CD4-positive, alpha-beta T cell treated with Interleukin-21 for 1 hour (primary cell): ENCODE measurements at places on chromosomes 5 and 9.

DNA sequence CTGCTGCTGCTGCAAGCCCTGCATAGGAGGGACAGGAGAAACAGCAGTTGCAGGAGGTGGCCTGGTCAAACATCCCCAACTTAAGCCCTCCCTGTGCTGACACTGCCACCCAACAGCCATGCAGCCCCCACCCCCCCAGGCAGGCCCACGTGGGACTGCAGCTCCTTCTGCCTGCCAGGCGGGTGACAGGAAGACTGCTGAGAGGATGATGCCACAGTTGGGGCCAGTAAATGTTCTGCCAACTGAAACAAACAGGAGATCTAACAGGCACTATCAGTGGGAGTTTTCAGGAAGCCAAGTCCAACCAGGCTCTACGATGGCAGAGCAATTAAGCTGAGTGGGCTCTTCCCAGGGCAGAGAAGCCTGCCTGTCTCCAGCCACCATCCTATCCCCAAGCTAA is 31.1 kb downstream of the DIRAS2 start:
- DNase-seq = no peak

- DNase-seq = no peak
Observed at GRCh38 chr5:38948501-38948900, 102.7 kb downstream of the OSMR start.

GRCh38 chr5:140118302-140118936 is 4.5 kb downstream of the PURA start:
- no peak for DNase-seq

- no peak for DNase-seq
Observed at GRCh38 chr5:60945813-60946187, 795 bp downstream of the NDUFAF2 start.

- DNase-seq = no peak
Observed at GRCh38 chr5:7000310-7000709, 287.1 kb downstream of the TENT4A start.

DNA sequence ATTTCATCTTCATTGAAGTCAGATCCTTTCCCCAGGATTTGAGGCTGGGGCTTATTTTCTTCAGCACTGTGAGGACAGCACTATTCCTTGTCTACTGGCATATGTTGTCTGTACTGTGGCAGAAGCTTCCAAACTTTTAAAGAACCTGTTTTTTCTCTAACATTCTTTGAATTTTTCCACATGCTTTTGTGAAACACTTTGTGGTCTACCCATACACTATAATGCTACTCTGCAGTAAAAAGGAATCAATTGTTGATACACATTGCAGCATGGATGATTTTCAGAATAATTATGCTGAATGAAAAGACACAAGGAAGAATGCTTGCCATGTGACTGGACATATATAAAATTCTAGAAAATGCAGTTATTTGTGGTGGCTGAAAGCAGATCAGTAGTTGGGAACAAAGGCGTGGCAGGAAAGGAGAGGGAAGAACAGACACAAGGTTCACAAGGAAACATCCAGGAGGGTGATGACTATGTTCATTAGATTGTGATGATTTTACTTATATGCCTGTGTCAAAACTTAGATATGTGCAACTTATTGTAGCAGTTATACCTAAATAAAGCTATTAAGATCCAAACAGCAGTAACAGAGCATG is 96.8 kb downstream of the WNK2 start:
- DNase-seq = no peak

DNA sequence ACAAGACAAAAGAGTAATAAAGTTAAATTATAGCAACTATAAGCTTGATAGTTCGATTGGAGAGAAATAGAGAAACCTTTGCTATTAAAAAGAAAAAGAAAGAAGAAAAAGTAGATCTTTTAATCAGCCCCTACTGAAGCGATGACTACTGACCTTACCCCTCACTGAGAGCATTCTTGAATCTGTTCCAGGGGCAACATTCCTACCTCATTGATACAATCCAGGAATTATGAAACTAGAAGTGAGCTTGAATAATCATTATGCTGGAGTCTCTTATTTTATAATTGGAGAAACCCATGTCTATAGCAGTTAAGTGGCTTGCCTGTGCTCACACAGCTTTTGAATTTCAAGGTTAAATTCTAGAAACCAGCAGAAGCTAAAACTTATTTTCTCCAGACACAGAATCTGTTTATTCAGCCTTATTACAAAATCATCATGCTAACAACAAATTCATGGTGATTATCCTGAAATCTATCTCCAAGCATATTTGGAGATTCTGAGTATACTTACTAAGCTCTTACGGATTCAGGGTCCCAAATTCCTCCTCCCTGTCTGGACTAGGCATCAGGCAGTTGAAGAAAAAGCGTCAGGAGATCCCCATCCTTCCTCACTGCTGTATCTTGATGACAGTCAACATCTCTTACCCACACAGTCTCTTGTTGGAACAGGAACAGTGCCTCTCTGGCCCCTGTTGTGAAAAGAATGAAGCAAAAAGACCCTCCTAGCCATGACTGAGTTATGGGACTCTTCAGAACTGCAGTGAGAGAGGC is 547.6 kb upstream of the WWC1 start:
- DNase-seq = no peak

DNA sequence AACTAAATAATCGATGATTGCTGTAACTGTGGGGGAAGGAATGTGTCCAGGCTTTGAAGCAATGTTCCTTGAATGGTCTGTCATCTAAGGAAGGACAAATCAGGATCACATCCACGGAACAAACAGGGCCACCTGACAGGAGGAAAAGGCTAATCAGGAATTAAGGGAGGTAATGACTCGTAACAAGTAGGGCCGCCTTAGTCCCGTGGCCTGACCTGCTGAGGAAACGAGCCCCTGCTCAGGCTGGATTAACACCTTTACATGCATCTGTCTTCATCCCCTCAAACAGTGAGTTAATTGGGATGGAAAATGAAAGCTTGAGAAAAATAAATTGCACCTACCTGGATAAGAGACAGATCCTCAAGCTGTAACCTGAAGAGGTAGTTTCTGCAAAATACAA is 227.8 kb downstream of the SEMA5A start:
- DNase-seq = no peak

- DNase-seq = no peak
Observed at GRCh38 chr9:127506814-127507750, 55.8 kb downstream of the LRSAM1 start.

DNA sequence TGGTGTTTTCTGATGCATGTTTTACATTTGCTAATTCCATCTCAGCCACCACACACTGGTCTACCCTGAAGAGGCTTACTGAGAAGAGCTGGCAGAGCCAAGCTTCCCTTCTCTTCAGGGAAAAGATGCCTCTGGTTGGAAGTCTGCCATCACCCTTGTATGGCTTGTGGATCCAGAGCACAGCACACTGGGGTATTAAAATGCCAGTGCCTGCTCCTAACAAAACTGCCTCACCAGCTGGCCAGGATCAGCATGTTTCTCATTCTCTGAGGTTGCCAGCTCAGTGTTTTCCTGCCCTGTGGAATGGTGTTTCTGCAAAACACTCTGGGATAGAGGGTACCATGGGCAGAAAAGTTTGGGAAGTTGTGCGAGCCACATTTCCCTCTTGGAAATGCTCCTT is 31.6 kb upstream of the ZNF618 start:
- DNase-seq = no peak

GRCh38 chr5:177440211-177440989 is 6.2 kb upstream of the PRR7 start:
- peak; percentile 79 for DNase-seq

GRCh38 chr5:96584712-96585111 is 77.5 kb upstream of the CAST start:
- no peak for DNase-seq

- DNase-seq = no peak
Observed at GRCh38 chr9:132647355-132647754, 22.4 kb downstream of the DDX31 start.

GRCh38 chr9:126470241-126470993 is 143.3 kb upstream of the LMX1B start:
- peak; percentile 28 for DNase-seq

DNA sequence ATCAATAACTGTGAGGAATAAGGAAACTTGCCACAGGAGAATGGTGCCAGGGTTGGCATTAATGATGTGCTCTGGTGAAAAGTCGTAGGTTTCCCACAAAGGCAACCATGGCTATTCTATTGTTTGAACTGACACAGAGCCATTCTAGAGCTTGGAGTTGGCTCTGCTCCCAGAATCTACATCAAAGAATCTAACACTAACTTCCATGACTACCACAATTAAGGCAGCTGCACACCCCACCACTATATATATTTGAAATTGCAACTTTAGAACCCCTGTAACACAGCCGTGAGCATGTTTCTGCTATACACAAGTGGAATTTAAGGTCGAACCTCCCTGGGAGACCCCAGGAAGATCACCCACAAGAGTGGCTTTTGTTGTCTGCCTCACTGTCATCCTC is 89.7 kb upstream of the CCDC152 start:
- DNase-seq = no peak

DNA sequence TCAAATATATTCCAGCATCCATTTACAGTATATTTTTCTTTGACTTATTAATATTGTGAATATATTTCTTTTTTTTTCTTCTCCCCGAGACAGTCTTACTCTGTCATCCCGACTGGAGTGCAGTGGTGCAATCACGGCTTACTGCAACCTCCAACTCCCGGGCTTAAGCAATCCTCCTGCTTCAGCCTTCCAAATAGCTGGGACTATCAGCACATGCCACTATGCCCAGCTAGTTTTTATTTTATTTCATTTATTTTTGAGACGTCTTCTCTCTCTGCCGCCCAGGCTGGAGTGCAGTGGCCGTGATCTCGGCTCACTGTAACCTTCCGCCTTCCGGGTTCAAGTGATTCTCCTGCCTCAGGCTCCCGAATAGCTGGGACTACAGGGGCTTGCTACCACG is 7.4 kb upstream of the GLIPR2 start:
- DNase-seq = no peak

- DNase-seq = no peak
Observed at GRCh38 chr5:66072031-66072430, 72.1 kb upstream of the SREK1 start.

DNA sequence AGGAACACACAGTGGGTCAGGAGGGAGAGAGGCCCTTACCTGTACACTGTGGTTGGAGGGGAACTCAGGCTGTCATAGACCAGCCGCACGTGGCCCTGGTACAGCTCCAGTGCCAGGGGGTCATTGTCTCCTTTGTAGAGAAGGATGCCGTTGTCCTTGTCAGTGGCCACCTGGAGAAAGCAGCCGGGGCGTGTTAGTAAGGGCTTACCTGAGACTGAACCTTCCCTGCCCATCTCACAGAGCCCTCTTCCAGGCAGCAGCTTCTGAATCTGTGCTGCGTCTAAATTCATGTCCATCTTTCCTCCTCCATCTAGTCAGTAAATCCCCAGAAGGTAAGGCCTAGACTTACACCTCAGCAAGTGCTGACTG is 104.7 kb upstream of the PANK3 start:
- no peak for DNase-seq

- DNase-seq = peak; percentile 46
Observed at GRCh38 chr5:98769210-98769958, 4.1 kb upstream of the RGMB start.

- no peak for DNase-seq
Observed at GRCh38 chr5:175861337-175862130, 9.8 kb upstream of the CPLX2 start.

GRCh38 chr5:80961376-80962281 is 1.5 kb downstream of the RASGRF2 start:
- peak; percentile 59 for DNase-seq

DNA sequence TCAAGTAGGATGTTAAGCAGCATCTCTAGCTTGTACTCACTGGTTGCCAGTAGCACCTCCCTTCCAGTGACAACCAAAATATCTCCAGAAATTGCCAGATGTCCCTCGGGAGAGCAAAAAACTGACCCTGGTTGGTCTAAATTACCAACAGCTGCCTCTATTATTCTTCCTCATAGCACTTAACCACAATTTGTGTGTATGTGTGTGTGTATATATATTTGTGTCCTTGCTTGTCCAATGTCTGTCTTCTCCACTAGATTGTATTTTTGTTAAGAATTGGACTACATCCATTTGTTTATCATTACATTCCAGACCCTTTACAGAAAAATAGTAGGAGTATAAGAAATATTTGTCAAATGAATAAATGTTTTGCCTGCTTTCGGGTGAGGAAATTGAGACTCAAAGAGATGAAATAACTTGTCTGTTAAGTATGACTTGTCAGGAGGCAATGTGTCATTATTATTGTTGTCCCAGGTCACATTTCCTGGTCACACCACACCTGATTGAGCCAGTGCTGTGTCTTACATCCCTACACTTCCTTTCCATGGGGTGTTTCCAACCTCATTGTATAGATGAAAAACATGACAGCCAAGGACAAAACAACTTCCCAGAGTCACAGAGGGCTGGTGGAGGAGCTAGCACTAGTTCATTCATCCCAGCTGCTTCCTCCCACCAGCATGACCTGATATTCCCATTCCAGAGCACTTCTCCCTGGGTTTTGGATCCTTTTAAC is 11.4 kb upstream of the GRPEL2 start:
- no peak for DNase-seq

- DNase-seq = no peak
Observed at GRCh38 chr9:132007371-132008025, 72.2 kb downstream of the MED27 start.

- no peak for DNase-seq
Observed at GRCh38 chr9:70079417-70080037, 35.9 kb downstream of the MAMDC2 start.

GRCh38 chr5:106962464-106963230 is 708.1 kb downstream of the EFNA5 start:
- no peak for DNase-seq

- DNase-seq = no peak
Observed at GRCh38 chr9:7336356-7337065, 463.1 kb downstream of the DMAC1 start.

- no peak for DNase-seq
Observed at GRCh38 chr5:38148021-38148625, 110.2 kb upstream of the EGFLAM start.

DNA sequence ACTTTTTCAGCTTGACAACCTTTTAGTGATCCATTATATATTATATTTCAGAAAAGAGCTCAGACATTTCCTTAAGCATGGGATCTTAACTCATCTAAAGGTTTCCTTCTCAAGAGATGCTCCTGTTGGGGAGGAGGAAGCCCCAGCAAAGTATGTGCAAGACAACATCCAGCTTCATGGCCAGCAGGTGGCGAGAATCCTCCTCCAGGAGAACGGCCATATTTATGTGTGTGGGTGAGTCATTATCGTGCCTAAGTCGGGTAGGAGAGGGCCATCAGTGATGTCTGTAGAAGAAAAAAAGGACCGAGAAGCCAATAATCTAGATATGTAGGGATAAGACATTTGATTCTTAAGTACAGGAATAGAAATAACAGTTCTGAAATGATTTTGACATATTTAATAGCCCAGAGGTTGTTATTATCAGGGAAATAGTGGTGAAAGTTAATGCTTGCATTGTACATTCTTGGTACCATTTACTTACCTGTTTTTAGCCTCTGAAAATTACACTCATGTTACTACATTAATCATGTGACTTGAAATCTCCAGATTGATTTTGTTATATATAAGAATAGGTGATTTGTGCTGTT is 28.2 kb downstream of the MTRR start:
- DNase-seq = no peak

GRCh38 chr5:61020415-61020814 is 75.4 kb downstream of the NDUFAF2 start:
- no peak for DNase-seq

GRCh38 chr5:67156976-67157583 is 39.5 kb downstream of the CD180 start:
- DNase-seq = peak; percentile 69

- DNase-seq = no peak
Observed at GRCh38 chr9:127754099-127755060, 19.3 kb upstream of the TOR2A start.

GRCh38 chr5:133801955-133802751 is 166.3 kb downstream of the C5orf15 start:
- no peak for DNase-seq

- no peak for DNase-seq
Observed at GRCh38 chr5:119484884-119485283, 32.6 kb downstream of the HSD17B4 start.
